ENCODE measurements at places on chromosomes 3 and 15. TPM values are rescaled to one million over a fixed set of nuclear protein-coding genes. Genes with fewer than 3 reads are reported as not detected.
A peak's percentile ranks its signal among the peaks of the same experiment; 100 is the strongest.

- H3K4me1 ChIP-seq: peaks cover 67% of the 10 kb centered on the region
- H3K27ac ChIP-seq: peak overlapping the region; percentile 96
- no peaks in the 10 kb centered on the region for H3K27me3 ChIP-seq
- DNase-seq: peak; percentile 91
Measured at GRCh38 chr3:149009732-149010131, 18.4 kb downstream of the GYG1 start.

Gene IMP3
- total RNA-seq: 84.0 TPM

- DNase-seq: no peak
- no peaks in the 10 kb centered on the region for H3K36me3 ChIP-seq
- peaks cover 22% of the 10 kb centered on the region for H3K4me1 ChIP-seq
- H3K4me3 ChIP-seq: no peak overlapping the region
- peaks cover 3% of the 10 kb centered on the region for H3K27me3 ChIP-seq
Measured at GRCh38 chr3:112778353-112778948, 68.2 kb downstream of the CD200R1L start.

Gene ZFAND6
- total RNA-seq: 42.1 TPM

Gene GABRB3
- total RNA-seq: not detected

DNA sequence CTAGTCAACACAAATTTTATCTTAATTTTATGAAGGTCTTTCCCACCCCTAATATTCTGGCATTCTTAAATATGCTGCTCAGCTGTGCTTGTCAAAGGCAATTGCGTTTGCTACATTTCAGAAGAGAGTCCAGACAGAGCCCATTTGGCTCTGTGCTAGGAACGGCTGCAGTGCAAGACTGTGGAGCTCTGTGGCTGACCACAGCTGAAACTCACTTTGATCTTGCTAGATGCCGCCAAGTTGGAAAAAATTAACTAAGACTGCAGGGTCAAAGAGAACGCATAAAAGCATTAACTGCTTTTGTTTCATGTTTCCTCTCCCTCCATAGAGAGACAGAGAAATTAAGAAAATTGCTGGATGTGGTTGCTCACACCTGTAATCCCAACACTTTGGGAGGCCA, 7.6 kb upstream of the PPP1R2 start:
- H3K27me3 ChIP-seq: no peaks in the 10 kb centered on the region
- peak overlapping the region; percentile 71 for H3K4me3 ChIP-seq
- no peaks in the 10 kb centered on the region for H3K36me3 ChIP-seq

Gene CIB1
- total RNA-seq: 127 TPM

Data from activated CD8-positive, alpha-beta memory T cell treated with anti-CD3 and anti-CD28 coated beads, Interleukin-2, amount 10 ng/mL, durations not matched to agents 7 days and 5 days (primary cell).